ENCODE measurements at places on chromosomes 4 and X. TPM values are rescaled to one million over a fixed set of nuclear protein-coding genes. Genes with fewer than 3 reads are reported as not detected.

DNA sequence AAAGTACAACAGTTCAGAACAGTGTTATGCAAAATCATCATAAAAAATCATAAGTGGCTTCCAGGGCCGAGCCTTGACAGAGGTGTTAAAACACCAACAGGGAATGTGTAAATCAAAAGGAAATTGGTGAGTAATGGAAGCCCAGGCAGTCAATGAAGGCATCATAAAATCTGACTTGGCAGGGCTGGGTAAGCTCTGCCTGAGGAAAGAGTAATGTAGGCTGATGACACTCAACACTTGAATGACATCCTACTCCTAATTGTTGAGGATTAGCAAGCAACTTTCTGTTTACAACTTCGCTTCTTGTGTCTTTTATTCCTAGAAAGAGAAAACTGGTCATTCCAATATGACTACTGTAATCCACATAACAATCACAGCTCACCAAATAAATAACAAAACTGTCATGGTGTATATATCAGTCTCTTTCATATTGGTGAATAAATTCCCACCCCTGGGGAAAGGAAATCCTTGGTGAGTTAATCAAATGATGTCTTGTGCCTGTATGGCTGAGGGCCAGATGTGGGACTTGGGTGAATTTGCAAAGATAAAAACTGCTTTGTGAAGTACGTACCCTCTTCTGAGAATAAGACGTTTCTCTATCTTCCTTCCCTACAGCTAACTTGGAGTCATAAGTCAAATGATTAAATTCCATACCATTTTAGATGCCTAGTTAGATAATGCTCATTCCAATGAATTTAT, 196.8 kb downstream of the DCHS2 start:
- DNase-seq: no peak

DNA sequence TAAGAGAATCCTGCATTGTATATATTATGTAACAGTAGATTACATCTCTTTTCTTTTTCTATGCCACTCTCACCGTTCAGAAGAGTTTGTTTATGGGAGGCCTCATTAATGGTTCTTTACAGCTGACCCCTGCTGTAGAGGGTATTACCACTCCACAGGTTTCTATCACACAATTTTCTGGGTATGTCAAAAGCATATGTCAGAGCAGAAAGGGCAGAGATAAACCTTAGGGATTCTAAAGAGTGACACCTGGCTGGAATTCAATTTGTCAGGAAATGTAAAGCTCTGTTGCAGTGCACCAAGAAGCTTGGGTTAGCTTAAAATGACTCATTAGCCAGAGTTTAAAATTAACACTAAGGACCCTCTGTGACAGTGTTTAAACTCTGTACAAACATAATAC, 658.7 kb downstream of the PCDH18 start:
- no peak for DNase-seq

DNA sequence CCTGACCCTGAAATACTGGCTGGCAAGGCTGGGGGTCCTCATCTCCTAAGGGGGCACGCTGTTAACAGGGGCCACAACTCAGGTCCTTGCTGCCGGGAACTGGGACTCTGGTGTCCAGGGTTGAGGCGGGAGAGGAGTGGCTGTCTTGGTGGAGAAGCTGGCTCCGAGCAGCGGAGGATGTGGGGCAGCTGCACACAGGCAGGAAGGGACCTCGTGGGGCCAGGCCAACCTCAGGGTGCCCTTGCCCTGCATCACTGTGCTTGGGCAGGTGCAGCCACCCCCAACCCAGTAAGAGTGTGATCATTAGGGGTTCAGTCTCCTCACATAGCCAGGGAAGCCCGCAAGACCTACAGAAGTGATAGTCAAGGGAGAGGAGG, 12.6 kb upstream of the PDE6B start:
- DNase-seq: no peak

GRCh38 chr4:53959343-53960120, 104.9 kb downstream of the CHIC2 start:
- DNase-seq: no peak

DNA sequence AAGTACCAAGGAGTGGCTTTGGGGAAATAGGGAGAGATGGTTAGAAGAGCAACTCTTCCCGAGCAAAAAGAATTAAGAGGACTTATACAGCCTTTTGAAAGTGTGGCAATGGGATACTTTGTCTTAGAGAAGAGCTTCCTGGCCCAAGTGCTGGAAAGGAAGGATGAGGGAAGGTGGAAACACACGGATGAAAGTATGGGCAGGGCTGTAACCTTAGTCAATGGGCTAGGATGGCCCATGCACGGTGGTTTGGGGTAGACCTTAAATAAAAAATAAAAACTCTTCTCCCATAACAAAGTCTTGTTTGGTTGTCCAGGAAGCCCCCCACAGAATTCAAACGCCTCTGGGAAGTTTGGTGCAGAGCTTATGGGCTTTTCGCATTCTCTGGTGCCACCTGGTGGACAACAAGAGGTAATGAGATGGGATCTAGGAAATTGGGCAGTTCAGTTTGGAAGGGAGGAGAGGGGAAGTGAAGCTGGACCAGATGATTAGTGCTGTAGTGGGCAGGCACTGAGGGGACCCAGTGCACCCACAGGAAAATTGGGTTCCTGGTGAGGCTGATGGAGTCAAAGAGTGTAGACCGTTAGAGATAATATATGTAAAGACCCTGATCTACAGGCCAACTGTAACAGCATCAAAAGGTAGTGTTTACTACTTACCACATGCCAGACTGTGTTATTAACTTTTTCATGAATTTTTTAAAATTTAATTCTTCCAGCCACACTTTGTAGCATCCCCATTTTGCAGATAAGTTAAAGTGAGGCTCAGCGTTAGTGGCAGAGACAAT, 13.8 kb upstream of the ENOX2 start:
- DNase-seq: no peak

Gene LGI2
- not detected for polyA plus RNA-seq

Gene KLHL5
- 10.6 TPM for polyA plus RNA-seq

Gene ADGRL3
- polyA plus RNA-seq: not detected
